ENCODE measurements at places on chromosomes 7 and 10. TPM values are rescaled to one million over a fixed set of nuclear protein-coding genes. Genes with fewer than 3 reads are reported as not detected.

SRRT gene
- total RNA-seq, result 49.8 TPM

HKDC1 gene
- 0.61 TPM for total RNA-seq

DNA sequence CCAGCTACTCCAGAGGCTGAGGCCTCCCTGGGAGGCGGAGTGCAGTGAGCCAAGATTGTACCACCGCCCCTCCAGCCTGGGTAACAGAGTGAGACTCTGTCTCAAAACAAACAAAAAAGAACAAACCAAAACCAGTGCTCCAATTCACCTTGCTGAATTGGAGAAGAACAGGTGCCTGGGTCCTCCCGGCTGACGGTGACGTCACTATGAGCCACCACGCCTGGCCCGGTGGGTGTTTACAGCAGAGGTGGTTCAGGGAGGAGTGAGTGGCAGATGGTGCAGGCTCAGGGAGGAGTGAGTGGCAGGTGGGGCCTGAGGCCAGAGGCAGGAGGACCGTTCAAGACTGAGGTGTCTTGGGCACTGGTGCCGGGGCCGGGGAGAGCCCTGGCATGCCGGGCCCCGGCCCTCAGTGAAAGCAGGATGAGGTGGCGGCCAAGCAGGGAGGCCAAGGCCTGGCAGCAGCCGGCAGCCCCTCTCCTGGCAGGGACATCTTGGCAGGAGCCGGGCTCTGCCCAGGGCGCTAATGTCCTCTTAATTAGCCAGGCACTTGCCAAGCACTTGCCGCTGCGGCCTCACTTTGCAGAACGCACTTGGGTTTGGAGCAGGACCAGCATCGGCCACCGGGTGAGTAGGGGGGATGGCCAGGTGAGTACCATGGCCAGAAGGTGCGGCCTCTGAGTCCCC is 162.8 kb upstream of the TNRC18 start:
- DNase-seq, result no peak

DNA sequence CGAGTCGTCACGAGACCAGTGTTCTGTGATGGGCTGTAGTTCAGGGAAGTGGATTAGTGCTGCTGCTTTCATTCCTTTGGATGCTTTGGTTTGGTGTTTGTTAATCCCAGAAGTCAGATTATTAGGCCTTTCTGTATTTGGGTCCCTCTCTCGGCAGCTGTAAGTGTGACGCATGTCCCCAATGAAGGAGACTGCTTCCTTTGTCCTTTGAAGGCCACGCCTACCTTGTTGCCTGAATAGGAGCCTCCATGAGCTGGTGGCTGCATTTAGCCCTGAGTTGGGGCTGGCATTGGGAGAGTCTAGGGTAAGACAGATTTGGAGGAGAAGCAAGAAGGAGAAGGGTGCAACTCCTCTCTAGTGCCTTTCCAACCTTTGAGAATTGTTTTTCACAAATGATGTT is 34.5 kb downstream of the DOCK1 start:
- DNase-seq, result no peak

GRCh38 chr7:133547981-133548380 is 295.1 kb downstream of the EXOC4 start:
- DNase-seq, result peak; percentile 55

- DNase-seq, result peak; percentile 4
Observed at GRCh38 chr10:125878957-125879835, 1.9 kb downstream of the DHX32 start.

GRCh38 chr10:117458571-117458970 is 83.3 kb upstream of the PDZD8 start:
- no peak for DNase-seq

DNA sequence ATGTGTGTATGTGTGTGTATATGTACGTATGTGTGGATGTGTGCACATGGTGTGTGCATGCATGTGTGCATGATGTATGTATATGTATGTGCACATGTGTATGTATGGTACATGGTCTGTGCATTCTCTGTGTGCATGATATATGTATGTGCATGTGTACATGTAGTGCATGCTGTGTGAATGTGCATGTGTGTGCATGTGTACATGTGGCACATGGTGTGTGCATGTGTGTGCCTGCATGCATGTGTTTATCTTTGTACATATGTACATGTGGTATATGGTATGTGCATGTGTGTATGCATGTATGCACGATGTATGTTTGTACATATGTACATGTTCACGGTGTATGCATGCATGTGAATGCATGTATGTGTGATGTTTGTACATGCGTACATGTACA is 383.7 kb downstream of the TYW1 start:
- no peak for DNase-seq

GRCh38 chr7:138091032-138091431 is 14.8 kb downstream of the AKR1D1 start:
- no peak for DNase-seq

DNA sequence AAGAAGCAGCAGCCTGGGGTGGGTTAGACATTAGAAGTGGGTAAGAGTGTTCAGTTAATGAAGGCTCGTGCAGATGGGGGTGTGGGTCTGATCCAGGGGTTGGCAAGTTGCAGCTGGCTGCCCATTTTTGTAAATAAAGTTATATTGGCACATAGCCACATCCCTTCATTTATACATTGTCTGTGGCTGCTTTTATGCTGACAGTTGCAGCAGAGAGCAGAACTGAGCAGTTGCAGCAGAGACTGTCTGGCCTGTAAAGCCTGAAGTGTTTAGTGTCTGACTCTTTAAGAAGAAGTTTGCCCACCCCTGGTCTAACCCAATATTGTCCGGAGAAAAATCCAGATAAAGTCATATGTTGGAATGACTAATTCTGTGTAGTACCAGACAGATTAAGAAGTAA is 38.1 kb downstream of the GLRX3 start:
- no peak for DNase-seq

DNA sequence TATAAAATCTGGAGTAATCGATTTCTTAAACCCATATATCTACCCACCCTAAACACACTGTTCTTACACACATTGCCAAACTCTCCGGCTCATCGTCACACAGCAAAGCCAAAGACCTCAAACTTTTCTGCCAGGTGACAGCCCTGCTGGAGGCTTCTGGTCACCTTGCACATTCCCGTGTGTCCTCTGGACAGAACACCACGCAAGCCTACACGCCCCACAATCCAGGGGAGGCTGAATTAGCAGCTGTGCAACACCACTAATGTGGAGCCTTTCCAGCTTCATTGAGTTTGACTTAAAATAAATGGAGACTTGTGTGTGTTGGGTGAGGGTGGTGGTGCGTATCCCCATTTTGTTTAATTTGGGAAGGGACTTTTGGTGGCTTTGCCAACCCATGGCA is 38.4 kb downstream of the KLF6 start:
- DNase-seq, result no peak

DNA sequence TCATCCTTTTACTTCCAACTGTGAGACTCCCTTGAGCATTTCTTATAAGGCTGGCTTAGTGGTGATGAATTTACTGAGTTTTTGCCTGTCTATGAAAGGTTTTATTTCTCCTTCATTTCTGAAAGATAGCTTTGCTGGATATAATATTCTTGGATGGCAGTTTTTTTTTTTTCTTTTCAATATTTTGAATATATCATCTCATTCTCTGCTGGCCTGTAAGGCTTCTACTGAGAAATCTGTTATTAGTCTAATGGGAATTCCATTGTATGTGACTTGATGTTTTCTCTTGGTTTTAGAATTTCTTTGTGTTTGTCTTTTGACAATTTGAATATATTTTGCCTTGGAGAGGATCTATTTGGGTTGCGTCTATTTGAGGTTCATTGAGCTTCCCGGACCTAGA is 22.4 kb downstream of the PHTF2 start:
- DNase-seq, result no peak

DNA sequence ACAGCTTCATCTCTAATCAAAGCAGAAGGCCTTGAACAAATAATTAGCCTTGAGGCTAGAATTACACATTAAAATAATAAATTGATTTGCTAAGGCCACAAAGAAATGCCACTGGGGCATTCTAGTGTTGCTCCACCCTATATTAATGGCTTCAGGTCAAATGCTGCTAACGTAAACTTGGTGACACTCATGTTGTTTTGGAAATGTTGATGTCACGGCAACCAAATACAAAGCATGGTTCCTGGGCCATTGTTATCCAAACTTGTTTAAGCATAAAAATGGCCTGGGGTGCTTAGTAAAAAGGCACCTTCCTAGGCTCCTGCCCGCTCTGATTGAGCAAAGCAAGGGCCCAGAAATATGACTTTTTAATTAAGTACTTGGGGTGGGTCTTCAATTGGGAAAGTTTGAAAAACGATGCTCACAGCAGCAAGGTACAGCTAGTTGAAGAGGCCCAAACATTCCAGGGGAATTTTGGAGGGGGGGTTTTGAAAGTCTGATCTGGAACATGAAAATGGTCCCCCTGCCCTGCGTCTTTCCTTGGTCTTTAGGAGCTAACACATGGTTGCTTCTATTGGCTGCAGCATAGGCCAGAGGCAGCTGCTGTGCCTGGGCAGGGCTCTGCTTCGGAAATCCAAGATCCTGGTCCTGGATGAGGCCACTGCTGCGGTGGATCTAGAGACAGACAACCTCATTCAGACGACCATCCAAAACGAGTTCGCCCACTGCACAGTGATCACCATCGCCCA is 67.8 kb downstream of the ABCC2 start:
- no peak for DNase-seq

DNA sequence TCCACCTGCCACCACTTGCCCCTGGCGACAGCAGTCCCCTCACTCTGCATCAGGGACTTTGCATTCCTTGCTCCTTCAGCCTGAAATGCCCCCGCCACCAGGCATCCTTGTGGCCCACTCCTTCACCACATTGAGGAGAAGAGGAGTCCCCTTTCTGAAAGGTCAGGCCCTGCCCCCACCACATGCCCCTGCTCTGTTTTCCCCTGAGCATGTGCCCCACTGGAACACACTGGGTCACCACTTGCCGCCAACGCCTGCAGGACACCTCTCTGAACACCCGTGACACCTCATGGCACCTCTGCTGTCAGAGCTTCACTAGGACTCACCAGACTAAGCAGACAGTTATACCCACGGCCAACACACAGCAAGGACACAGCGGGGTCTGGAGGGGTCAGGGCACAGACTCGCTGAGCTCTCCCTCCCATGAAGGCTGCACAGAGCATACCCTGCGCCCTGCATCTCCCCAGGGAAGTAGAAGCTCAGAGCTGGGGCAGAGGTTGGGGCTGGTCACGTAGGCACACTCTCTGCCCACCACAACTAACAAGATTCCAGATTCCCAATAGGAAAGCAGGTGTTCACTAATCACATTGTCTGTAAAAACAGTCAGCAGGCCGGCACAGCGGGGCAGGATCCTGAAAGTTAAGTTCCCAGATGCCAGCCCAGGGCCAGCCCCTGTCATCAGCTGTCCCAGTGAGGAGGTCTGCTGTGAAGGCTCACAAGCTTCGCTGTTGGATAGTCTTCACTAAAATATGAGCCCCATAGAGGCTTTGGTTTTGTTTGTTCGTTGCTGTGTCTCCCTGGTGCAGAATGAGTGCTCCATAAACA is 5.8 kb upstream of the AOC1 start:
- no peak for DNase-seq

DNA sequence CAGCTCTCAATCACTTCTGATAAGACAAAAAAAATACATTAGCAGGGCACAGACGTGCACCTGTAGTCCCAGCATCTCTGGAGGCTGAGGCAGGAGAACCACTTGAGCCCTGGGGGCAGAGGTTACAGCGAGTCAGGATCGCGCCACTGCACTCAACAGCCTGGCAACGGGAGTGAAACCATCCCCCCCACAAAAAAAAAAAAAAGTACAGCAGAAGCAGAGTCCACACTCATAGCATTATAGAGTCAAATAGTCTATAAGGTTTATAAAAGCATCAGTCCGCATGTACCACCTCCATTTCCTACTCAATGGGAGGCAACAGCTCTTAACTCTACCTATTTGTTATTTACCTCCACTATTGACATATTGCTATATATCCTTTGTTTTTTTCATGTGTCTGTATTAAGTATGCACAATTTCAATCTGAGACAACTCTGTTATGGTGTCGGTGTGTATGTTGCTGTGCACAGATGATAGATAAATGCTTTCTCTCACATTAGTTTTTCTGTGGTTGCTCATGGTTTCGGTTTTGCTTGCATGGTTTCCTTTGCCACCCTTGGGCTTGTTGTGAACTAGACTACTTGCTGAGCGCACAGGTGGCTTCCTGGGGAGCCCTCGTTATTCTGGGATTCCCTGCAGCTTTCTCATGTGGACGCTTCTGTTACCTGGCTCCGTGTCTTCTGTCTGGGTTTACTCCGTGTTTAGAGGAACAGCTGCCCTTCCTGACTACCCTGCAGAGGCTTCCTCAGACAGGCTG is 40.4 kb downstream of the PROSER2 start:
- DNase-seq, result no peak

DNA sequence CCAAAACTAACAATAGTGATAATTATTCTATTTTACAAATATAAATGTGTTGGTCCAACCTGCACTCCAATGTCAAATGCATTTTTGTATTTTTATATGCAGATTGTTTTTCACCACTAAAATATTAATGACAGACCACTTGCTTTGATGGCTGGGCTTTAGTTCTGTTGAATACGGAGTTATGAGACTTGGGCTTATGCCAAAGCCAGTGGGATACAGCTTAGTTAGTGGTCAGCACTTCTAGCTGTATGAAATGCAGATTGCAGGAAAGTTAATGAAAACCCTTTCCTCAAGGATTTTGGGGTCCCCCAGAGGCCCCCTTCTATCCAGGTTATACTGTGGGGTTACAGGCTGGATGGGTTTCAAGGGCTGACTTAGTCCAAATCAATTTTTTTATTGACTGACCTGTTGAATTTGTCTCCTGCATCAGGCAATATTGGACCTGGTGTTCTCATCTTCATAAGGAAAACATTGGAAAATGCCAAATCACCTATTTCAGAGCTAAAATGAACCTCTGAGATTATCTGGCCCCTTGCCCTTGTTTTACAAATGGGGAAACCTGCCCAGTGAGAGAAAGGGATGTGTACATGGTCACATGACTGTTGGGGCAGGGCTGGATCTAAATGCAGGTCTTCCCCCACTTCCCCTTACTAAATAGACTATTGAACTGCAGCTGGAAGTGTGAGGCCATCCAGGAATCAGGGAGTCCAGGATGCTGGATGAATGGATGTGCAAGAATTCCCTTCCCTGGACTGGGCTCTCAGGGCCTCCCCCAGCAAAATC is 1085.3 kb downstream of the KCNMA1 start:
- DNase-seq, result no peak

DNA sequence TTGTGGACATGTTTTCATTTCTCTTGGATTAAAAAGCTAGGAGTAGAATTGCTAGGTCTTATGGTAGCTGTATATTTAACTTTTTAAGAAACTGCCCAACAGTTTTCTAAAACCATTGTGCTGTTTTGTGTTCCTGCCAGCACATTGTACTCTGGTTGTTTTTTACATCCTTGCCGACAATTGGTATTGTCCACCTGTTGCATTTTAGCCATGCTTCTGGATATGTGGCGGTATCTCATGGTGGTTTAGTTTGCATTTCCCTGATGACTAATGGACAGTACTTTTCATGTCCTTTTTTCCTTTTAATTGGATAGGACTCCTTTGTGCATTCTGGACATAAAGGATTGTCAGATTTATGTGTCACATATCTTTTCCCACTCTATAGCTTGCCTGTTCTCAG is 45.5 kb downstream of the STK17A start:
- DNase-seq, result no peak

All from SK-MEL-5 (cell line).